ENCODE measurements at places on chromosomes 4 and X. TPM values are rescaled to one million over a fixed set of nuclear protein-coding genes. Genes with fewer than 3 reads are reported as not detected.

Gene C4orf50
- polyA plus RNA-seq: 0.04 TPM

Gene ITGB1BP2
- 1.6 TPM for polyA plus RNA-seq

Gene ZNF827
- 7.8 TPM for polyA plus RNA-seq

Gene TBL1X
- polyA plus RNA-seq: 50.5 TPM

Gene PROM1
- polyA plus RNA-seq: 0.25 TPM

Gene INTS12
- 13.4 TPM for polyA plus RNA-seq

DNA sequence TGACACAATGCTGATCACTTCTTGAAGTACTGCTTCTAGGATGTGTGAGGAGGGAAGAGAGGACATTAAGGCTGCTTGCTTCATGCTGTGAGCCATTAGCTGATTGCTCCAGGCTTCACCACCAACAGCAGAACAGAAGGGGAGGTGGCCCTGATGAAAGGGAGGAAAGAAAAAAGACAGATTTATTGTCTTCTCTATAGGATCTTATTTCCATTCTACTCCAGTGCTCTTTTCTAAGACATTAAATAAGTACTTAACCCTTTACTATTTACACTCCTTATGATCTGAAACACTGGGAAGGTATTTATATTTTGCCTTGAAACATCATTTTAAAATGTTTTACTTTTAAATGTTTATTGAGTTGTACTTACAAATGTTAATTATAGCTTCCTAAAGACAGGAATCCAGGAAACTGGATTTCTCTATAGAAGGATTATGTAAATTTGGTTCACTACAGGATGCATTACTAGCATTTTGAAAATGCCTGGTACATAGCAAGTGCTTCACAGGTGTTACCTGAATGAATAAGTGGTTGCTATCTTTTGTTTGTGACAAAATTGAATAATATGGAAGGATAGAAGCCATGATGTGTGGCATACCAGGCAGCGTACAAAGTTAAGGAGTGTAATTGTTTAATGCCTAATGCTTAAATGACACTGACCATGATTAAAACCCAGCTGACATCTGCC, 680.9 kb upstream of the ATOH1 start:
- no peak for DNase-seq

DNA sequence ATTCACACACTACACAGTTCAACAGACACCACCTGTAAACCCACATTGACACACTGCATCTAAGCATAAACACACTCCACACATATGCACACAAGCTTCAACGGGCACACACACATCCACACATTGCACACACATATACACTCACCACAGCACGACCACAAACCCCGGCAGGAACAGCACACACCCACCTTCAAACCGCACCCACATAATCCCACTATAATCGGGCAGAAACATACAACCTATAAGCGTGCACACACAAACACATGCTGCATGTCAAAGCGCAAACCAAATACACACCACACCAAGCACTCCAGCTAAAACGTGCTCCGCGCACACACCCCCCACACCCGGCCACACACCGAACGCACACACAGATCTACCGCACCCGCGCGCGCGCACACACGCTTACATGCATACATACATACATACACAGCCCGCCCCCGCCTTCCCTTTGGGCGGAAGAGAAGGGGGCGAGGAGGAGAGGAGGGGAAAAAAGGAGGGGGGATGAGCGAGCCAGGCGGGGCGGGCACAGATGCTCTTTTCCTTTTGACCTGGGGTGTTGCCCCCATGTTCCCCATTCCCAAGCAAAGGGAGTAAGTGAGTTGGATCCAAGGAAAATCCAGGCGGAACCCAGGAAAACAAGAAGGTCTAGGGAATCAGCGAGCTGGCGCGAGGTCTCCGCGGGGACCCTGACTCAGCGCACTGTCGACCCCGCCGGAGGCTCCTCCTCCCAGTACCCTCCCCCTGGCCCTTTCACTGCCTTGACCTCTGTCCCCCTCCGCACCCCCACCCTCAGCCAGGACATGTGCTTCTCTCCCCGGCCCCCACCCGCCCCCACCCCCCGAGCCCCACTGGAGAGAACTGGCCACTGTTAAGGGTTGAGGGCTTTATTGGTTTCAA, 9.9 kb downstream of the ARHGAP36 start:
- no peak for DNase-seq

DNA sequence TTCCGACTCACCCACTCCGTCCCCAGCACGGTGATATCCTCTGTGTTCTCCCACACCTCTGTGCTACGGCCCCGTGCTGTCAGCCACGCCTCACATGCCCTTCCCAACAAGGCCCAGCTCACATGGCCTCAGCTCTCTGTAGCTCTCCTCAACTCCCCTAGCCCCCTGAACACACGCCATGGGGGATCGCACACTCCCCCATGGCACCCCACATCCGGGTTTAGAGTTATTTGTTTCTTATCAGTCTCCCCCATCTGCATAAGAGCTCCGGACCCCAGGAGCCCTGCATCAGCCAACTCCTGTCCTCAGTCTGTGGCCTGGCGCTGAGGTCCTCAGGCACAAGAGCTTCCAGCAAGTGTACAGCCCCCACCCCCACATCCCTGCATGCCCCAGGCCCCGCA, 7.0 kb downstream of the C4orf50 start:
- no peak for DNase-seq

GRCh38 chrX:38660395-38661102, 99.2 kb downstream of the TSPAN7 start:
- no peak for DNase-seq

DNA sequence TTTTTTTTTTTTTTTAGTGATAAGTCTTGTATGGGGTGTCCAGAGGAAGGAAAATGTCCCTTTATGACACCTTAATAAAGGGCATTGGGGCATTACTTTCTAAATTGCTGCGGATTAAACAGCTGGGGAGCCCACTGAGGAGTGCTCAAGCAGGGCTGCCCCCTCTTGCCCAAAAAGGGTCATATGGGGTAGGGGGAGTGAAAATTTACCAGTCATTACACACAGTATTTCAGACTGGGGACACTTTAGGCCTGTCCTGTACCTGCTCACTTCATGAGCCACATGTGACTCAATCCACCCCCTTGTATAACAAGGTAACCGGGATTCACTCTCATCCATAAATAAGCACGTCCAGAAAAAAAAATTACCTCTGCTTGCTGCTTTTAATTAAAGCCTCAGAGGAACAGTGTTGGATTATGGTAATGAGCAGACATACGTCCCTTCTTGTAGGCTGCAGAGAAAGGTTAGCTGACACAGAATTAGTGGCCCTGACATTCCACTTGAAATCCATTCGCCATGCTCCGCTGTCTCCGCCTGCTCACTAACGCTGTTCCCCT, 1.8 kb downstream of the PRDM8 start:
- DNase-seq: no peak

DNA sequence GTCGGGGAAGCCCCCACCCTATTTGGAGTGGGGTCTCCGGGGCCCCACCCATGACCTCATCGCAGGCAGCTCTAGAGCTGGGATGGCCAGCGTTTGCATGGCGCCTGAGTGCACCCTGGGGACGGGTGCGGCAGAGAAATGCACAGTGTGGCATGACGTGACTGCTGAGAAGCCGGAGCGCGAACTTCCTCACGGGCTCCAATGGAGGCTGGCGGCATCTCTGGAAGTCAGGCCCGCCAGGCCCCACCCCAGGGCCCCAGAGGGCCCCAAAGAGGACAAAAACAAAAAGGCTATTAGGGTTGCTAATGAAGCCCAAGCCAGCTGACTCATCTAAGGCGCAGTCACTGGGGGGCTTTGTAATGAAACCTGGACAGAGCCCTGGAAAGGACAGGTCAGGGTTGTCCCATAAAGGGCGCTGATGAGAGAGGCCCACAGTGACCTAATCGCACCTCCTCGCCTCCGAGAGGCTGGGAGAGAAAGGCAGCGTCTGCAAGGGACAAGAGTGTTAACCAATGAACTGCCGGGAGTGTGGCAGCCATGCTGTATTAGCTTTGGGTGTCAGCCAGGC, 86.0 kb upstream of the C1QTNF7 start:
- DNase-seq: peak; percentile 33

GRCh38 chrX:68648960-68649359, 1.5 kb downstream of the STARD8 start:
- DNase-seq: no peak

- no peak for DNase-seq
Measured at GRCh38 chr4:142402156-142402555, 443.9 kb downstream of the INPP4B start.

DNA sequence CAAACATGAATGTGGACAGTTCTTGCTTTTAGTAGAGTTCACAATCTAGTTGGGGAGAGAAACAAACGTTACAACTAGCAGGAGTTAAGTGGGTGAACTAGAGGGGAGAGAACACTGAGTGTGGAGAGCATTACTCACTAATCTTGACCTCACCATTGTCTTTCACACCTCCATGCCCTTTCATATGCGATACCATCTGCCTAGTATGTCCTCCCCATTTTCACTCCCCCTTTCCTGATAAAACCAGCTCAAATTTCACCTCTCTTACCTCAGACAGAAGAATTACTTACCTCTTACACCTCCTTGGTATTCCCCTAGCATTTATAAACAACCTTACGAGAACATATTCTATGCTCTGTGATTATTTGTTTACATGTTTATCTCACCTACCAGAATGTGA, 53.6 kb downstream of the LAS1L start:
- no peak for DNase-seq

DNA sequence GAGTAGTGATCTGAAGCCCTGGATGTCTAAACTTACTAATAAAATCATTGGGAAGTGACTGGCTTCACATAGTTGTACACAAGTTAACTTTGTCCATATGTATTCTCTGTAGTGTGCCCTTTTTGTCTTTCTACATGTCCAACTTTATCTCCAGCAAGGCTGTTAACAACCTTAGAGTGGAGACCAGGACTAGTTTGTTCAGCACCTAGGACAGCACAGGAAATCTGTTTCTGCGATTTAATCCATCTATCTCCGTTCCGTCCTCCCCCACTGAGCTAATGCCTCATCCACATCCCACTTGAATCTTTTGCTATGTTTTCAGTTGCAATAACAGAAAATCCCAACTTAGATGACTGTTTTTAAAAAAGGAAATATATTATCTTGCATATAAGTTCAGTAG, 3.4 kb upstream of the ARR3 start:
- DNase-seq: no peak

- DNase-seq: no peak
Measured at GRCh38 chr4:67332627-67333026, 212.7 kb downstream of the CENPC start.

DNA sequence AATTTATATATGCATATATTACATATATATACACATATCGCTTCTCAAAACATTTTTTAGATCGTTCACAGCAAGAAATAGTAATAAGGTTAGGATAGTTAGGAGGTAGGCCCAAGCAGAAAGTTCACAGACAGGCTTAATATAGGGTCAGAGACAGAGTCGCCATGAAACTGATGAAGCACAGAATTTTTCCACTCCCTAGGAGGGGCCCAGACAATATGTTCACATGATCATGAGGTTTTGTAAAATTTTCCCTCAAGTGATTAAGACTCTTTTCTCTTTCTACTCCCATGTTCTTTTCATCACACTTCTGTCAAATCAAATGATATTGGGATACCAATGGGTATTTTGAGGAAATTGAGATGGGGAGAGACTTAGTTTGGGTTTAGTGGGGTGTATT, 5.2 kb upstream of the ENAM start:
- DNase-seq: no peak

- DNase-seq: no peak
Measured at GRCh38 chr4:55765070-55765469, 54.5 kb upstream of the EXOC1L start.

DNA sequence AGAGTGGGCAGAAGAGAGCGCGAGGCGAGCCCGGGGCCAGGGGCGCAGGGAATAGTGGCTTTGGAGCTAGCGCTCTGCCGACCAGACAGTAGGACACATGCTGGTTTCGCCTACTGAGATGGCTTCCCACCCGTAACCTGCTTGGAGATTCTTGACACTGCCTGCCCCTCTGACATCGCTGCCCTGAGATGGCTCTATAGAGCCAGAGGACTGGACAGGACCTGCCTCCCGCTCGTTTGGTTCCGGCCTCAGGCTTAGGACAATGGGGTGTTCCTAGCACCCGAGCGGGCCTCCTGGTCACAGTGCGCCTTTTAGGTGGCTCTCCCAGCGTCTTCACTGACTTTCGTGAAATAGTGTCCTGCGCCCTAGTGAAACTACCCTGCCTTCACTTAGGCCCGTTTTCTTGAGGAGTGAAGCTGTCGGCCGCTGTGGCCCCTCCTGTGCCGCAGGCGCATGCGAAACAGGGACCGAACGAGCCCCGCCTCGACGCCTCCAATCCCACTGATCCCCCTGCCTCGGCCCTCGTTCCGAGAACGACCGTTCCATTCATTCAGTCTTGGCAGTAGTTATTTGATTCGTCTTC, 608 bp downstream of the TAF1 start:
- no peak for DNase-seq
